Stimulated activated CD4-positive, alpha-beta T cell treated with anti-CD3 and anti-CD28 coated beads, Interleukin-2, amount 100 ng/mL, for 24 hours (primary cell): ENCODE measurements at places on chromosomes 5 and 9.

GRCh38 chr5:9212605-9213004, 333.3 kb downstream of the SEMA5A start:
- DNase-seq = no peak

DNA sequence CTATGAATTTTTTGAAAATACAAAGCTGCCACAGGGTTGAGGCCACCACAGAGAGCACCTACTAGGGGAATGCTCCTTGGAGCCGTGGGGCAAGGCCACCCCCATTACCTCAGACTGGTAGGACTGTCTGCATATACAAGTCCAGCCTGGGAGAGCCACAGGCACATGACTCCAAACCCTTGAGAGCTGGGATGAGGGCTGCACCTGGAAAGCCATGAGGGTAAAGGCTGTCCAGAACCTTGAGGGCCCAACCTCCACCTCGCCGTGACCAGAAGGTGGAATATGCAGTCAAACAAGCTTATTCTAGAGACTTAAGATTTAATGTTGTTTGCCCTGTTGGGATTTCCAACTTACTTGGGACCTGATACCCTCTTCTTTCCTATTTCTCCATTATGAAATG, 69.5 kb upstream of the TSLP start:
- DNase-seq = no peak

DNA sequence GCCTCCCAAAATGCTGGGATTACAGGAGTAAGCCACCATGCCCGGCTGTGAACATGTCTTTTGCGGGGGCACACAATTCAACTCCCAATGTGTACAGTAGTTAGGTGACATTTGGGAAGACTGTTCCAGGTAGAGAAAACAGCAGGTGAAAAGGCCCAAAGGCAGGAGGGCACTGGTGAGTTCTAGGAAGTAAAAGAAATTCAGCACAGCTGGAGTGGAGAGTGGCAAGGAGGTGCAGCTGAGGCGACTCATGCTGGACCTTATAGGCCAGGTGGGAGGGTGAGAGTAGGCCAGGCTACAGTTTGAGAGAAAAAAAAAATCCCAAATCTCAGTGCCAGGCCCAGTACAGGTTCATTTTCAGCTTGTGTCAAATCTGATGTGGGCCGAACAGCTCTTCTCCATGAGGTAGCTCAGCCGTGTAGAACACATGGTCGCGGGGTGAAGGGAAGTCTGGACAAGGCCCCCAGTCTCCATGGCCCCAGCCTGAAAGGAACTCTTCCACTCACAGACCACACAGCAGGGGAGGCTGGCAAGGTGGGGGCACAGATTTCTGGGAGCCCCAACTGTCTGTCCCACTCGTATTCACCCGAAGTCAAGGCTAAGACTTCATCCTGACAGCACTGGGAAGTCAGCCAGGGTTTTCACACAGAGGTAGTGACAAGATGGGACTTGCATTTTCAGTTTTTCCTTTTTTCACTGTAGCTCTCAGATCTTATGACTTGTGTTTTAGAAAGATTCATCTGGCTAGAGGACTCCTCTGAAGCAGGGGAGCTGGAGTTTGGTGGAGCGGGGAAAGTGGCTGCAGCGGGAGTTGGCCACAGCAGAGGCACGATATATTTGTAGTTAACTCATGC, 4.5 kb upstream of the HNRNPAB start:
- DNase-seq = no peak

GRCh38 chr5:176180339-176180738, 57.9 kb upstream of the SIMC1 start:
- no peak for DNase-seq

GRCh38 chr5:84825606-84826005, 440.9 kb upstream of the EDIL3 start:
- no peak for DNase-seq

DNA sequence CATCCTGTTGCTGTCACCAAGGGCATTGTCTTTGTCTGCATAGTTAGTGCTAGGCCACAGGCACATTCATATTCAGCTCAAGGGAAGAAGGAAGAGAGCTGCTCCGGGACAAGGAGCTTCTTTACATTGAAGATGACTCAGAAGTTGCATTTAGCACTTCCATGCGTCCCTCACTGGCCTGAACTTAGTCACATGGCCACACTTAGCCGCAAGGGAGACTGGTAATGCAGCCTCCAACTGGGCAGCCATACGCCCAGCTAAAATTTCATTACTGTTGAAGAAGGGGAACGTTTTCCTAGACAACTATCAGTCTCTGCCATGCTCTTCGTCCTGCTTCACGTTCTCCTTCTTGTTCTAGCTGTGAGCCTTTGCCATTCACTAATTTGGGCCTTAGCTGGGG, 20.0 kb downstream of the ACTL7B start:
- DNase-seq = no peak
